ENCODE measurements at places on chromosomes 12 and 14.
A peak's percentile ranks its signal among the peaks of the same experiment; 100 is the strongest.

DNA sequence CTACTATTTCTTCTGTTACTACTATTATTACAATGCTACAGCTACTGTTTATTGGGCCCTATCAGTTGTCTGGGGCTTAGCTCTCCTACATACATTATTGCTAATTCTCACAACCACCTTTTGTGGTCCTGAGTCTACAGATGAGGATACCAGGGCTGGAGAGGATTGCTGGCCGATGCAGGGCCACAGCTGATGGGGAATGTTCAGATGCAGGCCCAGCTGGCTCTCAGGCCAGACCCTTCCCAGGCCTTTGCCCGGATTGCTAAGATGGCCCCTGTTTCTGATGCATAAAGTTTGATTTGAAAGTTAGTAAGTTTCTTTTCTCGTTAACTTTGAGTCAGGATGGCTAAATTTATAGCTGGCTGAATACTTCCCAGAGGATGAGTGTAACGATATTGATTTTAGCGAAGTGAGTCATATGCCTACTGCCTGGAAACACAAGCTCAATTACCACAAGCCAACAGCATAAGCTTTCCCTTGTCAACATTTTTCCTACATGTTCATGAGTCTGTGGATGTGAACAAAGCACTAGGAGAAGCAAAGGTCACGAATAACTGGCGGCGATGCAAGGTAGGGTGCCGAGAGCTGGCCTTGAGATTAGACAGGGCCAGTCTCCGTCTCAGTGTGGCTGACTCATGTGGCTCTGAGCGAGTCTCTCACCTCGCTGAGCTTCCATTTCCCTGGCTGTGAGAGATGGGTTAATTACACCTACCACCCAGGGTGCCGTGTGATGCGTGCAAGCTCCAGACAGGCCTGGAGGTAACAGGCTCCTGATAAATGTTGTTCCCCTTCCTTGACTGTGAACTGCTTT lies 111.0 kb downstream of the BEGAIN start:
- DNase-seq = peak; percentile 79

DNA sequence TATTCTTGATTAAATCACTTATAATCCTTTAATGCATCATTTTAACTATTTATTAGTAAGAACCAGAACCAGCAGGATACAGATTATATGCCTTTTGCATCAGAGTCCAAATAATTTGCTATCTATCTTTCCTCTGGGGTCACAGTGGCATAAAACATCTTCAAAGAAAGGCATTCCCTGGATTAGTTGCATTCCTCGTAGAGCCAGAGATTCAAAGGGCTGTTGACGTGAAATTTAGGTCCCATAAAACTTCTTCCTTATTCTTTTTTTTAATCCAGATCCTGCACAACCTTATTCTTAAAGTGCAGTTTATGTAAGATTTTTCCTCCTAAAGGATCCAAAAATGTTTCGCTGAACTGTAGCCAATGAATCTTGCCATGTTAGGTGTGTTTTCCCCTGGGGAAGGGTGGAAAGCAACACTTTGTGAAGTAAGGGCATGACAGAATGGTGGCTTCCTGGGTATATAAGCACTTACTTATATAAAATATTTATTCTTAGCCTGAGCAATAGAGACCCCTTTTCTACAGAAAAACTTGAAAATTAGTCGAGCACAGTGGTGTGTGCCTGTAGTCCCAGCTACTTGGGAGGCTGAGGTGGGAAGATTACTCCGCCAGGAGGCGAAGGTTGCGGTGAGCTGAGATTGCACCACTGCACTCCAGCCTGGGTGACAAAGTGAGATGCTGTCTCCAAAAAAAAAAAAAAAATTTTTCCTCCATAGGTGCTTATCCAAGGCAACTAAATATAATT lies 208.7 kb downstream of the PCNX1 start:
- no peak for DNase-seq

- DNase-seq = peak; percentile 67
These were observed 31.9 kb downstream of the KCTD10 start for GRCh38 chr12:109445191-109445609.

- no peak for DNase-seq
These were observed 40.3 kb downstream of the ANKRD9 start for GRCh38 chr14:102469261-102469660.

DNA sequence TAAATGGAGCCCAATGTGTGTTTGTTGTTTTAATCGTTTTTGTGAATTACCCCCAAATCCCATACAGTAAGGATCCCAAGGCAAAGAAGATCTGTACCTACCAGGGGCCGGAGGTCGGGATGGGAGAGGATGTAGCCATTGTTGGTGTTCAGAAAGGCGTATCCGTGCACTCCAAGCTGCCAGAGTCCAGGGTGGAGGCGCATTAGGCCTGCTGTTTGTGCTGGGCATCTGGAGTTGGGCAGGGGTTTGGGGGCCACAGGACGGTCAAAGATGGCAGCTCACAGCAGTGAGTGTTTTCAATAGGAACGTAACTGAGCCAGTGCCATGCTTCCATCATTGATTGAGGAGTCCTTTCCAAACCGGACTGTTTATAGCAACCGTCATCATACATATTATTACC lies 40.2 kb downstream of the CACNA2D4 start:
- no peak for DNase-seq

- DNase-seq = no peak
These were observed 8.2 kb downstream of the PRKCH start for GRCh38 chr14:61329478-61330051.

- DNase-seq = no peak
These were observed 9.3 kb downstream of the ZNF385A start for GRCh38 chr12:54375259-54375579.

- DNase-seq = peak; percentile 34
These were observed 119.8 kb downstream of the KICS2 start for GRCh38 chr12:64102339-64102738.

DNA sequence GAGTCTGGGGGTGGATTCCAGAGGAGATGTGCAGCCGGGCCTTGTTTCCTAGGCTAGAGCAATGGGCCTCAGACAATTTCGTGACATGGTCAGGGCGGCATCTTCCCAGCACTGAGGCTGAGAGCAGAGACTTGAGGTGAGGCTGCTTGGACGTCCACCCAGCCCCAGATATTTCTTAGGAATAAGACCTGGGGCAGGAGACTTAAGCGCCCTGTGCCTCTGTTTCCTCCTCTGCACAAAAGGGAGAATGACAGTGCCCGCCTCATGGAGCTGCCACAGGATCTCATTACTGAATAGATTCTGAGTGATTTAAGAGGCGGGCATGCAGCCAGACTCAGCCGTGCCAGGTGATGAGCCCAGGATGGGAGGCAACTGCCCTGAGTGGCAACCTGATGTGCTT lies 297.9 kb upstream of the SFSWAP start:
- DNase-seq = no peak

- DNase-seq = no peak
These were observed 256.4 kb upstream of the PWP1 start for GRCh38 chr12:107429006-107429705.

- no peak for DNase-seq
These were observed 20.7 kb downstream of the PLEK2 start for GRCh38 chr14:67391268-67391667.

DNA sequence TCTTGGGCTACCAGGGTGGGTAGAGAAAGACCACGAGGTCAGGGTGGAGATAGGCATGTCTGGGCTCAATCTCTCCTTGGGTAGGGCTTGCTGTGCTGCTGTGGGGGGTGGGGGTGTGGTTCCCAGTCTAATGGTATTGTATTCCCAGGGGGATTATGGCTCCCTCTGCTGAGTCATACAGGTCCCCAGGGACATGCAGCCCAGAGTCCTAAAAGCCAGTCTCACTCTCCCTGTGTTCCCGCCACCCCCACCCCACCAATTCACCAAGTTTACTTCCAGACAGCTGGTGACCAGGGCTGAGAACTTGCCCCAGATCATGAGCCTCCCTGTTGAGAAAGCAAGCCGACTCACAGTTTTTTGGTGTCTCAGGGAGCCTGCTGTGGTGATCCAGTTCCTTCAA lies 367.6 kb downstream of the C12orf75 start:
- peak; percentile 0 for DNase-seq

GRCh38 chr14:93533842-93534241 lies 103.1 kb downstream of the UNC79 start:
- no peak for DNase-seq

DNA sequence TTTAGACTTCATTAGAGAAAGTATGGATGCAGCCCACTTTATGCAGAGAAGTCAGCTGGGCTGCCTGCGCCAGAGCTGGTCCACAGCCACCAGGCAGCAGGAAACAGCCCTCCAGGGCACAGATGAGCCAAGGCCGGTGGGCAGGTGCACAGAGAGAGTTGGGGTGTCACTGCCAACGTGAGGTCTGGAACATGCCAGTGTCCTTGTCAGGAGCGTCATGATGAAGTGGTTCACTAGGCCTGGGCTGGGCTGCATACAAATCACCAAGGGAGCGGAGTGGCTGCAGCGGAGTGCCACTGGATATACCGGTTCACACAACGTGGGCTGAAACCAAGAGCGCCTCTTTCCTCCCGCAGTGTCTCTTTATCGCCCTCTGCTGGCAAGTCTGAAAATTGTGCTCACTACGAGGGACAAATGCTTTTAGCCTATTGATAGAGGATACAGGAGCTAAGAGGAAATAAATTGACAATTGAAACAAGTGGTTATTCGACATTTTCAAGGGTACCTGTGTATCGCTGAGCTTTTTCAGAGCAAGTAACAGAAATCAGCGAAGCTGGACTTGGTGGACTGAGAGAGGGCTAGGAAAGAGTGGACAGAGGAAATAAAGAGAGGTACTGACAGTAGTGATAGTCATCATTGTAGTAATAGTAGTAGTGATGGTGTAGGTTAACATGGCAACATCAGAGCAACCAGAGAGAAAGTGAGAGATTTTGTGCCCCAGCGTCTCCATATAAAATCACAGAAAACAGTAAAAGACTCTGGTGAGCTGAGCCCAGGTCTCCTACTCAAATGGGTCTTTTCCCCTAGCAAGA lies 52.0 kb upstream of the ITPR2 start:
- peak; percentile 77 for DNase-seq

DNA sequence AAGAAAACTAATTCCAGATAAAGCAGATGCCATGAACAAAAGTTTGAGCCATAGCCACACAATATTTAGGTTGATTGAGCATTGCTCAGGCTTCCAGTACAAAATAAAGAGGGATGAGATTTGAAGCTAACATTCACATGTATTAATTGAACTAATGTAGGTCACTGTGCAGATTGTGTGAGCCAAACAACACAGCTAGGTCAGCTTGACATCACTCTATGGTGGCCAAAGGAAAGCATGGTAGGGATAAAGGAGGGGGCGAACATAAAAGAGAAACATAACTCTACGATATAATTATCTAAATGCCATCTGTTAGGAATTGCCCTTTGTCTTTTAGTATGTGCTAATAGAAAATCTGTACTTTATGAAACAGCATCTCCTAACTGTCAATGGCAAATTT lies 477.7 kb upstream of the SYT1 start:
- no peak for DNase-seq

- DNase-seq = peak; percentile 100
These were observed 33.9 kb upstream of the CDK17 start for GRCh38 chr12:96434107-96434506.

GRCh38 chr12:2457215-2457932 lies 337.4 kb upstream of the FKBP4 start:
- no peak for DNase-seq

- DNase-seq = peak; percentile 81
These were observed 1.1 kb downstream of the SAV1 start for GRCh38 chr14:50666772-50667683.

DNA sequence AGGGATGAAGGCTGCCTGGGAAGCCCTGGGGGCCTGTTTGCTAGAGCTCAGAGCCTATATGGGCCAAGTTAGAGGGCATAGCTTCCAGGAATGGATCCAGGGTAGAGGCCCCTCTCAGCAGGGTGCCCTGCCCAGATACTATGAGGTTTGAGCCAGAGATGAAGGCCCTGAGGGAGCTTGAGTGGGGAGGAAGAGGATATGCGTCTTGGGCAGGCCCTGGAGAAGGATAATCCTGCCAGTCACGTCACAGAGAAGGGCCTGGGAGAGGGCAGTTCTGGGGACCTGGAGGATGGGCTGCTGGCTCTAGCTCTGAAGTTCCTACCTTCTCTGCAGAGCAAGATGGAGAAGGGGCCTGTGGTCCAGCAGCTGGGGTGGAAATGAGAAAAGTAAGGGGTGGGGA lies 5.9 kb upstream of the CACNB3 start:
- DNase-seq = peak; percentile 36

- DNase-seq = peak; percentile 16
These were observed 98.6 kb downstream of the NT5DC3 start for GRCh38 chr12:103742349-103742932.

DNA sequence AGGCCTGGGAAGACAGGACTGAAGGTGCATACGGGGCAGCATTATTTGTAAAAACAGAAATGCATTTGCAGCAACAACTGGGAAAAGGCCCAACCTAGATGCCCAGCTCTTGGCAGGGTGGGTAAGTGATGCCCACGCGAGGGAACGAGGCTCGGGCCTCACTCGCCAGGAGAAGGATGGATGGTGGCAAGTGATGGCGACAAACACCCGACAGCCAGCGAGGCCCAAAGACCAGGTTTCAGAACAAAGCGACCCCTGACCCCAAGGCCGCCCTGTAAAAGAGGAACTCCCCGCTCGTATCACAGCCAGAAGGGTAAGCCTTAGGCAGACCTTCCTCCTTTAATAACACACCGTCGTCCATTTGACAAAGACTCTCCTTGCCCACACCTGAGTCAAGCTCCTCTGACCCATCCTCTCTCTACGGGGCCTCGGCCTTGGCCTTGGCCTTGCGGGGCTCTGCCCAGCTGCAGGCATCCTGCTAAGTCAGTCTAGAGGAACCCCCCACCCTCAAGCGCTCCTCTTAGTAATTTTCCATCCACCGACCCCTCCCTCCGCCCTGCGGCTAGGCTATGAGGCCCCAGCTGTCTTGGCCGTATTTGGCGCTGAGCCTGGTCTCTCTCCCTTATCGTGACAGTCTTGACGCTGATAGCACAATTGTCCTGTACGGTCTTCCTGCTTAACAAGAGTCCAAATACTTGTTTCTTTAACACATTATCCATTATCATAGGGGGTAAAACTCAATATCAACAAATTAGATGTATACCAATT lies 80.2 kb downstream of the NCOR2 start:
- DNase-seq = no peak

DNA sequence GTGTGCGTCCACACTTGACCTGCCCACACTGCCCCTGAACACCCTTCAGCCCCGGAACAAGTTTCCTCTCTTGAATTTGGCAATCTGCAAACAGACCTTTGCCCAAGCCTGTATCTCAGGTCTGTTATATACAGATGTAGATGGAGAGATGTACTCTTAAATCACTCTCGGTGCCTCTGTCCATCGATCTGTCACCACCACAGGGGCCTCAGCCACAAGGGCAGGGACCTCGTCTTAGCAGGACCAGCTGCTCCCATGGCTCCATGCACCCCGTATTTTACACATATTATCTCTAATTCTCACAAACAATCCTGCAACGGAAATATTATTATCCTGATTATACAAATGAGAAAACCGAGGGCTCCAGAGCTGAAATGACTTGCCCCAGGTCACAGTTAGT lies 313.4 kb downstream of the BCL11B start:
- no peak for DNase-seq

DNA sequence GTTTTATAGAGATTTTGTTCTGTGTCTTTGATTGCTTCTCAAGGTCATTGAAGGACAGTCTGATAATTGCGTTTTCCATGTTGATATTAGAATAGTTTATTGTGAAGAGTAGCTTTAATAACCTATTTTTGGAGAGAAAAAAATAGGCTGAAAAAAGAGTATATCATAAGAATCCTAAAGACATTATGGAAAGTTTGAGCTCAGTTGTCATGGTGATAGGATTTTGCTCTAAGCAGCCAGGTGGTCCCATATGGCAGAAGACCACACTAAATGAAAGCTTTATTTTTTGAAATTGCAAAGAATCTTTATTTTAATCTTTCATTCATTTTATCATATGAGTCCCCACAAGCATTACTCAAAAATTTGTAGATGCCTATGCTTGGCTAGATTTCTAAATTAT lies 358.9 kb upstream of the NAV3 start:
- DNase-seq = no peak
